ENCODE measurements at places on chromosomes 1 and 21.

DNA sequence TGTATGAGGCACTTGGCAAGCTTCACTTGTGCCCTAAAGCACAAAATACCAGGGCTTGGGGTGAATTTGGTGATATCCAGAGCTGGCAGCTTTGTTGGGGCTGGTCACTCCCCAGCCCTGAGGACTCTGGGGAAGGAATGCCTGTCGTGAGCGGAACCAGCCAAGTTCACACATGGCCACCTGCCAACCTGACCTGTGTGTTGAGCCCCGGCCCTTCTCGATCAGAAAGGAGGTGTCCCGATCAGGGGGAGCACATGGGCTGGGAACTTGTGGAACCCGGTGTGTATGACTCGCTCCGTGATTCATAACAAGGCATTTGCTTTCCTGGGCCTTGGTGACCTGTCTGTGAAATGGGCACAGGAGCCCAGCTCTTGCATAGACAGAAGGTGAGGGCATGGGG is 43.1 kb downstream of the AGPAT3 start:
- DNase-seq: no peak

- DNase-seq: peak; percentile 50
Observed at GRCh38 chr1:1318131-1318652, 6.3 kb downstream of the INTS11 start.

GRCh38 chr1:31515056-31515775 is 61.1 kb upstream of the TINAGL1 start:
- no peak for DNase-seq

DNA sequence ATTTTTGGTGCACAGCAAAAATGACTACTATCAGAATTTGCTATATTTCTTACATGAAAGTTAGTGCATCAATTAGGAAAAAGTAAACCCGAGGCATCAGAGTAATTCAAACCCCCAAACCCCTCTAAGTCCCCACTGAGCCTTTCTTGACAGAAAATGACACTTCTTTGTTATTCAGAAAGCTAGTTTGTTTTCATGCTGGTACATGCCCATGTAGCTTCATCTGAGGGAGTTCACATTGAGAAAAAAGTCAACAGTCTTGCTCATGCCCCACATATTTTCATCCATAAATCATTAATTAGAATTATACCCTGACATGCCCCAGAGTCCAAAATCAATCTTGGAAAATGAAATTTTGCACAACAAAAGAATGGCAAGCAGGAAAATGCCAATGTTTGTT is 39.9 kb upstream of the PDC start:
- DNase-seq: no peak

GRCh38 chr1:66231681-66232463 is 302.1 kb upstream of the SGIP1 start:
- no peak for DNase-seq

DNA sequence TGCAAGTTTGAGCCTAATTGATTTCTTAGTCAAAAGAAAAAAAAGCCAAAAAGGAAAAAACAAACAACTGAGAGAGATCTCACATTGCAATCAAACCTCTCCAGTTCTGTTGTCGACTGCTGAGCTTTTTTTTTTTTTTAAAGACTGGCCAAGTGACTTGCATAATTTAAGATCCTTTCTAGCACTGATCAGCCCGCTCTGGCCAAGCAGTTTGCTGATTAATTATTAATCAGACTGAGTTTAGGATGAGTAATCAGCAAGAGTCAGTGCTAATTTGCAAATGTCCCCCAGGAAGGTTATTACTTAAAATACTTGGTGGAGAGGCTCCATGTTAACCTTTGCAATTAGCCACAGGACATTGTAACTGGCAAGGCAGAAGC is 39.3 kb downstream of the HMGB4 start:
- DNase-seq: no peak

DNA sequence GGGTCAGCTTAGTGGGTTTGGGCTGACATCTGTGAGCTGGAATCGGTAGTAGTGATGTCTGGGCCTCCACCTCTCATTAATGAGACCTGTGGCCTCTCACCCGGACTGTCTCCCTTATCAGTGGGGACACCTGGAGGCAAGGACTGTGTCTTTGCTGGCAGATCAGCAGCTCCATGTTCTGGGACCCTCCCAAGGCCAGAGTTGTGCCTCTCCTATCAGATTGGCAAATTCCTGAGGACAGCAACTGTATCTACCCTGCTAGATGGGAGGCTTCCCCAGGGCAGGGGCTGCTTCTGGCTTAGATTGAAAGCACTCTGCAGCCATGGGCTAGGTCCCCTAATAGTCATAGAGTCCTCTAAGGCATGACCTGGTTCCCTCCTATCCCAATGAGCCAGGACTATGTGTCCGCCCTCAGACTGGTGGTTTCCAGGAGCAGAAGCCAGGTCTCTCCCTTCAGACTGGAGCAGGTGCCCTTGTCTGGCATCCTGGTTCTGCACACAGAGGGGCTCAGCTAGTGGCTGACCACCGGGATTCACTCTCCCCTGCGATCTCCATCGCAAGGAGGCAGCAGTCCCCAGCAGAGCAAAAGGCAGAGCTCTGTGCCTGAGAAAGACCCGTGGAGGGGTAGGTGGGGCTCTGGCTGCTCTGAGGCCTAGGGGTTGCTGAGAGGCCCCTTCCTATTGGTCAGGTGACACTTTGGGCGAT is 5.8 kb downstream of the DRAXIN start:
- no peak for DNase-seq

All from urothelium cell line (cell line).